Stimulated activated CD4-positive, alpha-beta T cell treated with anti-CD3 and anti-CD28 coated beads, TNF-alpha, amount 100 ng/mL, for 1 hour (primary cell): ENCODE measurements at places on chromosomes 2 and 18.

DNA sequence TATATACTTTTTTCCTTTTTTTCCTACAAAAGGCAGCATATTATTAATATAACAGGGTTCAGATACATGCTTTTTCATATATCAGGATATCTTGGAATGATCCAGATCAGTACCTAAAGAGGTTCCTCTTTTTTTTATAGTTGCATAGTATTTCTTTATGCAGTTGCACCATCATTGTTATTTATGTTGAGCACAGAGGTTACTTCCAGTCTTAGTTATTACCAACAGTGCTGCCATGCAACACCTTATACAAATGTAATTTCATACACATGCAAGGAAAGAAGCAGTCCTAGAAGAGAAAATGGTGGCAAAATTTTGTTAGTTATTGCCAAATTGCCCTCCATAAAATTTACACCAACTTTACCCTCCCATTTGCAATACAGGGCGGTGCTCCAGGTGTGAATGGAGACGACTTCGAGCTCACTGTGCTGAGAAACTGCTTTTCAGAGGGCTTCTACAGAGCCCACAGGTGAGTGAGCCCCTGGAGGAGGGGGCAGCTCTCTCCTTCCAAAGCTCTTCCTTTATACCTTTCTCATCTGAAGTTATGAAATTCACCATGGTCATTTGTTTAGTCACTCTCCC, 30.0 kb upstream of the KCMF1 start:
- no peak for DNase-seq

GRCh38 chr2:75113231-75113869, 86.0 kb downstream of the TACR1 start:
- DNase-seq: no peak

DNA sequence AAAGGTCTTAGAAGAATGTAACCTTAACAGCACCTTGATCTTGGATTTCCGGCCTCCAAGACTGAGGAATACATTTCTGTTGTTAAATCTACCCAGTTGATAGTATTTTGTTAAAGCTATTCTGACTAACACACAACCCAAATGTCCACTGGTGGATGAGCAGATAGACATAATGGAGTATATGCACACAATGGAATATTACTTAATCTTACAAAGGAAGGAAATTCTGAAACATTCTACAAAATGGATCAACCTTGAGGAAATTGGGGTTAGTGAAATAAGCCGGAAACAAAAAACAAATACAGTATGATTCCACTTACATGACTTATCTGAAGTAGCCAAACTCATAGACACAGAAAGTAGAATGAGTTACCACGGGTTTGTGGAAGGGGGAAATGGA, 168.7 kb downstream of the ZNF804A start:
- DNase-seq: no peak

DNA sequence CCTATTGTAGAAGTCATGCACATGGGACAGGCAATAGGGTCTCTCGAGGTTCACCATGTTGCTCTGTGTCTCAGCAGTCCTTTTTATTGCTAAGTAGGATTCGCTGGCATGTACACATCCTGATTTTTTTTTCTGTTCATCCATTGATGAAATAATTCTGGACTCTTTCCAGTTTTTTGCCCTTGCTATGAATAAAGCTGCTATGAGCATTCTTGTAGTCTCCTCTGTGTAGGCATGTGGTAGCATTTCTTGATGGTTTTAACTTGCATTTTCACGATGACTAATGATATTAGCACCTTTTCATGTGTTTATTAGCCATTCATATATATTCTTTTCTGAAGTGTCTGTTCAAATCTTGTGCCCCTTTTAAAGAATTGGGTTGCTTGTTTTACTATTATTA, 65.8 kb upstream of the EDAR start:
- DNase-seq: no peak

- DNase-seq: no peak
Measured at GRCh38 chr2:215536510-215536909, 100.6 kb upstream of the FN1 start.

DNA sequence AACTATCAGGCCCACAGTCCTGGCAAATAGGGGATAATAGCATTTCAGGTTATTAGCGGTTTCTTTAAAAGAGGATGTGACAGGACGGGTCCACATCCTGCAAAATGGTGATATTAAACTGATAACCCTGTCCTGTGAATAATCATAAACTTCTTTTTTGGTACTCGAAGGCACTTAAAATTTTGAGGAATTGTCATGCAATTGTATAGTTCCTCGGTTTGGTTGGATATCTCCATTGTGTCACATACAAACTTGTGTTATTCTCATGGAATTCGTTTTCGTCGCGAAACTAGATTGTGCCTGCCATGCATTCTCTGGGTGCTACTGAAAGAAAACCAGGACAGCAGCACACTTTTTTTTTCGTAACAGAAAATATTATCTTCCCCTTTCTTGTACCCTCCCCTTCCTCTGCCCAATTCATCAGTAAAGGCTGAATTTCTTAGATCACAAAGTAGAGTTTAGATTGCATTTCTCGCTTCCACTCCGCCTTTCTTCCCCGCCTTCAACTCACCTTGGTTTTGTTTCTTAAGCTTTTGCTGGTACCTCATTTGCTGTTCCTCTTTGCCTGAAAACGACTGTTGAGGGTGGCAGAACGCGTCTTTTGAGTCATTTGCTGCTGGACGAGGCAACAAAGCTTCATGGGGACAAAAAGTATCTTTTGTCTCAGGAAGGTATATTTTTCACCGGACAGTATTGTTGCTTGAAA, 1.3 kb downstream of the CERS6 start:
- DNase-seq: no peak

DNA sequence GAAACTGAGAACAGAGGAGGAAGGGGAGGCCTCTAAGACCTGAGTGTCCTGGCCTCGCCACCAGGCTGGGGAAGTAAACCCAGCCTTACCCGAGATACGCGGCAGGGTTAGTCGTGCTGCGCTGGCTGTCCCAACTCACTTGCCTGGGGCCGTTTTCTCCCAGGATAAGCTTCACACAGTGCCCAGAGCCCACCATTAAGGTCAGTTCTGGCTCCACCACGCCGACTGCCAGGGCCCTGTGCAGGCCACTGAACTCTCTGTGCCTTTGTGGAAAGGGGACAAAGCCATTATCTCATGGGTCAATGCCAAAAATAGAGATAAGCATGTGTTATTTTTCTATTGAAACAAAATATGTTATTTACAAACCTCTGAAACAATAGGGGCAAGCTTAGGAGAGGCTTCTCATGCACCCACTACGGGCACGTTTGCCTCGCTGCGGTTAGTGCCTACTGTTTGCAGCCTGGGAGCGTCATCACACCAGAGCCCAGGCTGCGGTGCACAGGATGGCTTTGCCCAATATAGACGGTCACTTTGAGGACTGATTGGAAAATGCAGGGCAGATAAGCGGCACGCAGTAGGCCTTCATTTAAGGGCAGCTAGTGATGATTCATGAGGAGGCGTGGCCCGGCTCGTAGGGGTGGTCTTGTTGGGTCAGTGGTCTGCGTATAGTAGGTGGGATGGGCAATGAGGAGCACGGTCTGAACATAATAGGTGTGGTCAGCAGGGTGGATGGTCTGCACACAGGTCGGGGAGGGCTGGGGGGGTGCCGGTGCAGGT, 242.1 kb downstream of the GLI2 start:
- DNase-seq: no peak

DNA sequence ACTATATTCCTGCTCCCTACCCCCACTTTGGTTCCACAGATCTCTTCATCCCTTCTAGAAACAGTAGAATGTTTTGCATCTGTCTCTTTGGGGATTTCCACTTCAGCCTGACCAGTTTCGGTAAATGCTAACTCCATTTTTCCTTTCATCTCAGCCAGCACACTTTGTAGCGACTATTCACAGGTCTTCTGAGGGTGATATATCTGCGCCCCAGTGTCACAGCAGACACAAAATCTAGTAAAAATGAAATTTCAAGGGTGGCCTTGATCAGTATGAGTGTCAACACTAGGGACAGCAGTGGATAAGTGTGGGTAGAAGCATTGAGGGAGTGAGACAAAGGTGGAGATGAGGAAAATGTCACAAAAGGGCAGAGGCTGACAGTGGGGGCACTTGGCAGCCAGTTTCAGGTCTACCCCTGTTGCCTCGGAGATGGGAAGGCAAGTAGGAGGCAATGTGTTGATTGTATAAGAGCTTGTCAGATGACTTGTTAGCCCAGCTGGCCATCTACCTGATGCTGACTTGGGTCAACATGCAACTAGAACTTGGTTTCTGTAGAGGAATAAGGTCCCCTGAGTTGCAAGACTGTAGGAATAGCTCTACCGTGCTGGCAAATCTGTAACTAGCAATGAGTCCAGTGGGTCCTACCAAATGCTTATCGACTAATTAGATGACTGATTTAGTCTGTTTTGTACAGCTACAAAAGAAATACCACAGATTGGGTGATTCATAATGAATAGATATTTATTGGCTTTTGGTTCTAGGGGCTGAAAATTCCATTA, 60.7 kb downstream of the CXCR4 start:
- DNase-seq: no peak

- DNase-seq: no peak
Measured at GRCh38 chr2:238236571-238236970, 3.3 kb downstream of the HES6 start.

DNA sequence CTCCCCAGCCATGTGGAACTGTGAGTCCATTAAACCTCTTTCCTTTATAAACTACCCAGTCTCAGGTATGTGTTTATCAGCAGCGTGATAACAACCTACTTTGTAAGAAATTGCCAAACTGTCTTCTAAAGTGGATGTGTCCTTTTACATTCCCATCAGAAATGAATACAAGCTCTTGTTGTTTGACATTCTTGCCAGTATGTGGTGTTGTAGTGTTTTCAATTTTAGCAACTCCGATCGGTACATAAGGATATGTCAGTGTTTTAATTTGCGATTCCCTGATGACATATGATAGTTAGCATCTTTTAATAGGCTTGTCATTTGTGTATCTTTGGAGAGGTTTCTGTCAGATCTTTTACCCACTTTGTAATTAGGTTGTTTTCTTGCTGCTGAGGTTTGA, 1156.3 kb upstream of the CRIM1 start:
- DNase-seq: no peak

DNA sequence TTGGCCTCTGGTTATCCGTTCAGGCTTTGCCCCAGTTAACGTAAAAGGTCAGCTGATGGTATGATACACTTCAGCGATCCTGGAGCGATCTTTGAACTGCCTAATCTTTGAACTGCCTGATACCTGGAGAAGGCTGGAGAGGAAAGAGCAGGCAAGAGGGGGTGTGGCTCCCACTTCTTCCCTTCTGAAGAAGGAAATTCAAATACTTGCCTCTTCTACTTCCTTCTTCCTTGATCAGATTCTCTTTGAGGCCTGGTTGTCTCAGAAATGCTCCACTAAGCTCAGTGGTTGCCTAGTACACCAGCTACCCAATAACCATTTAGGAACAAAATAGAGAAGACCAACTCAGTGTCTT, 619 bp downstream of the GALM start:
- DNase-seq: no peak

- no peak for DNase-seq
Measured at GRCh38 chr18:79384151-79384807, 11.5 kb upstream of the NFATC1 start.
